ENCODE measurements at places on chromosomes 6 and 20.

- no peak for DNase-seq
Observed at GRCh38 chr6:142799639-142800038, 145.3 kb downstream of the HIVEP2 start.

DNA sequence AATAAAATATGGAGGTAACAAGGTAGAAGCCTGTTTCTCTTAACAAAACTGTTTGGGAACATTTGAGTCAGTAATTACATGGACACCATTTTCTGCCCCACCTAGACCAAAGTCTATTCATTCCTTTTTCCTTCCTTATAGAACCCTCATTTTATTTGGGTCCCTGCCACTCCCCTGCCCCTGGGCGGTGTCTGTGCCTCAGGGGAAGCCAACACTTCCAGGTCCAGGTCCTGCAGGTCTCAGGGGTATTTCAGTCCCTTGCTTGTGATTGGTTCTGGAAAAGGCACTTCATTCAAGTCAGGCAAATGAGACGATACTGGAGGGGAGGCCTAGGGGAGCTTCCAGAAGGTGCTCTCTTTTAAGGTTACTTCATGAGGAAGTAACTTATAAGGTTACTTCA lies 42.3 kb downstream of the SLC35D3 start:
- DNase-seq = no peak

DNA sequence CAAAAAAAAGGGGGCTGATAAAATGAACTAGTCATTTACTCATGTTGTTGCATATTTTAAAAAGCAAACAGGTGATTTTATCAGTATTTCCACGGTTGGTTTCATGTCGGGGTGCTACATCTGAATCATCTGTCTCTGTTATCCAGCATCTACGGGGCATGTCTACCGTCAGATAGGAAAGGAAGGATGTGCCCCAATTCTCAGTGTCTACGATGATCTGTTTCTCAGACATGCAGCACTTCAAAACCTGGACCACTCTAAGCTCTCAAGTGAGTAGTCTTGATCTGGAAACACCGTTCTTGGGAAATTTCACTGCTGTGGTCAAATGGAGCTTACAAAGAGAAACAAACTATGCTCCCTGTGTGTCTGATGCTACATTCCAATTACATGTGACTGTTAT lies 240.3 kb upstream of the TAB2 start:
- no peak for DNase-seq

DNA sequence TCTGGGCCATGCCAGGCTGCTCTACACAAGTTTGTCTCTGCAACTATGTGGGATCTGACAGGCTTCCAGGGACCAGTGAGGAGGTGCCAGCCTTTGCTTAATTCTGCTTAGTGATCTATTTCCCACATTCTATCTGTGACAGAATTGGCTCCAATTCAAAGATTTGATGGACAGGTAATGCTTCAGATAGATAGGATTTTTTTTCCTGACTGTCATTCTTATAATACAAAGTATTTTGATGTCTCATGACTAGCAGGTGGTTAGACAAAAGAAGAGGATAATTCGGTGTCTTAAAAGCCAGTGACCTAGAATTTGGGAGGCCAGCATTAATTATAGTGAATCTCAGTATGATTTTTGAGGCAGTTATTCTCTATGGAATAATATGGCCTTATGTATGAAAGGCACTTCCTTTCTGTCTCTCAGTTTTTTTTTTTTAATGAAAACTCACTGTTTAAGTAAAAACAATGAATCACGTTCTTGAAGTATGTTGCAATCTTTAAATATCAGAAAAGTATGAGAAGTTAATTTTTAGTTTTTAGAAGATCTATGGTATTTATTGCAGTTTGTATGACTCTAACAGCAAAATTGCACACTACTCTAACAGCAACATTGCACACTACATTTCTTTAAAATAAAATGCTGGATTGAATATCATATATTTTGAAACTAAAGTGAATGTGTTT lies 43.7 kb downstream of the TMEM200A start:
- no peak for DNase-seq
